ENCODE measurements at places on chromosomes 2 and 18. TPM values are rescaled to one million over a fixed set of nuclear protein-coding genes. Genes with fewer than 3 reads are reported as not detected.

GRCh38 chr2:218091746-218092145, 22.7 kb downstream of the RUFY4 start:
- H3K27ac ChIP-seq = no peak overlapping the region
- H3K27me3 ChIP-seq = peaks cover 70% of the 10 kb centered on the region
- DNase-seq = no peak
- H3K4me1 ChIP-seq = no peaks in the 10 kb centered on the region
- no peak overlapping the region for H3K4me3 ChIP-seq
- H3K36me3 ChIP-seq = no peaks in the 10 kb centered on the region

DNA sequence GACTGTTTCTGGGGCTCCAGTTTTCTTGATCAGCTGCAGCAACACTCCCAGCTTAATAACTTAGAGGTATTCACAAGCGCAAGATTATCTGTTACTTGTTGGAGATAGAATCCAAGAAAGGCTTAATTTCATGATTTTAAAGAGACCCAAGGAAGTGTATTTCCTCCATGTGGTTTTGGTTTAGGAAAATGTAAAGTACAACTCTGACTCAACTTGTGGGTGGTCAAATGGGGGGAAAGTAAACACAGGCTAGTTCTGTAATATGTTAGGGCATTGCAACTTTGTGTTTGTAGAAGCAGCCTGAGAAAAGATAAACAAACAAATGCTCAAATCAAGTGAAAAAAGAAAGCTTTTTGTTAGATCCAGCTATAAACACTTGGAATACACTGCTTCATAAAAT, 90.1 kb upstream of the COL3A1 start:
- no peak overlapping the region for H3K4me3 ChIP-seq
- DNase-seq = no peak
- no peak overlapping the region for H3K27ac ChIP-seq

GRCh38 chr18:48800876-48801727, 149.7 kb downstream of the SMAD7 start:
- no peaks in the 10 kb centered on the region for H3K27me3 ChIP-seq
- H3K36me3 ChIP-seq = peaks cover 4% of the 10 kb centered on the region
- no peak for DNase-seq
- H3K4me3 ChIP-seq = no peak overlapping the region

GRCh38 chr2:2683606-2684224, 352.6 kb upstream of the MYT1L start:
- no peak overlapping the region for H3K27ac ChIP-seq
- H3K36me3 ChIP-seq = no peaks in the 10 kb centered on the region
- H3K4me3 ChIP-seq = no peak overlapping the region
- H3K4me1 ChIP-seq = no peaks in the 10 kb centered on the region

DNA sequence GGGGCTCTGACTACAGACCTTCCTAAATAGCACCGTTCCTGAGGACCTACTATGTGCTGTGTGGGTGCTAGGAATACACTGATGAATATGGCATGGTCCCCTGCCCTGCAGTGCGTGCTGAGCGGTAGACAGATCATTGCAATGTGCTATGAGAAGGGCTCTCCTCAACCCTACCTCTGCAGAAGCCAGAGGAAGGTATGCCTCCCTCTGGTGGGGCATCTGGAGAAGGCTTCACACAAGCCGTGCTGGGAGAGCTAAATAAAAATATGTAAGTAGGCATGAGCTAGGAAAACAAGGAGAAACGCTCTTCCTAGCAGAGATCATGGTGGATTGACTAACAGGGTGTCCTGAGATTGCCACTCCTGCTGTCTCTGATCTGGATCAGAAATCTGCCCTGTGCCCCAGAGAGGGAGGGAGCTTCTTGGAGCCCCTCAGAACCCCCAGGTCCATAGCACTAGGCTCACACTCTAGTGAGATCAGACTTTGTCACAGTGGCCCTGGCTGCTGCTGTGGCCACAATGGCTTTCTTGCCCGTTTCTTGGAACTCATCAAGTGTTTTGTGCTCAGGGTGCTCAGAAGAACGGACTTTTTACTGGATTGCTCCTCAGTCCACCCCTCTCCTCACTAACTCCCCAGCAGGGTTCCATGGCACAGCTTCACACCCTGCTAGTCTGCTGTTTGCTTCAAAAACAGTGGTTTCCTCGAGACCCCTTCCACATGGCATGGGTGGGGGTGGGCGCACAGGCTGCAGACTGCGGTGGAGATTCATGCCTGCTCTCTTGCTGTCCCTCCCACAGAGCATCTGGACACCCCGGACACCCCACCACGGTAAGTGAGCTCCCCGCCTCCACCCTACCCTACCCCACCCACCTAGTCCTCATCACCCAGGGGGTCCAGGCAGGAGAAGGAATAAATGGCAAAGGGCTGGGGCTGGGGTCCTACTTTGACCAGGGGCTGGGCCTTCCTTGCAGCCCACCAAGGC, 14.2 kb downstream of the SIGLEC15 start:
- H3K36me3 ChIP-seq = peaks cover 5% of the 10 kb centered on the region
- H3K4me3 ChIP-seq = no peak overlapping the region
- peaks cover 25% of the 10 kb centered on the region for H3K4me1 ChIP-seq
- no peak overlapping the region for H3K27ac ChIP-seq

DNA sequence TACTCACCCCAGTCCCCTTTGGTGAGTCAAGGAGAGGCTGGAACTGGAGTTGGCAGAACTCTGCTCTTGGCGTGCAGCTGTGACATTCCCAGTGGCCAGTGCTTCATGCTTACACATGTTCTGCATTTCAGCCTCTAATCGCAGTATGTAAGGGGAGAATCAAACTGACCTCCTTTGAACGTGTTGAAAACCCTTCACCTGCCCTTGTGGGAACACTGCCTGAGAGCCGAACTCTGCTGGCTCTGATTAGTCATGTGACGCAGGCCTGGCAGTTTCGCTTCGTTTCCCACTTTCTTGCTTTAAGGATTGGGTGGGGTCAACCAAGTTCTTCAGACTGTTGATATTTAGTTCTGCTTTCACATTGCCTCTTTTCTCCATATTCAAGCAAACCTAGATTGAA, 173.8 kb upstream of the BCL2L11 start:
- DNase-seq = no peak
- H3K36me3 ChIP-seq = no peaks in the 10 kb centered on the region
- H3K4me1 ChIP-seq = no peaks in the 10 kb centered on the region
- no peak overlapping the region for H3K27ac ChIP-seq
- H3K27me3 ChIP-seq = peaks cover 41% of the 10 kb centered on the region

DNA sequence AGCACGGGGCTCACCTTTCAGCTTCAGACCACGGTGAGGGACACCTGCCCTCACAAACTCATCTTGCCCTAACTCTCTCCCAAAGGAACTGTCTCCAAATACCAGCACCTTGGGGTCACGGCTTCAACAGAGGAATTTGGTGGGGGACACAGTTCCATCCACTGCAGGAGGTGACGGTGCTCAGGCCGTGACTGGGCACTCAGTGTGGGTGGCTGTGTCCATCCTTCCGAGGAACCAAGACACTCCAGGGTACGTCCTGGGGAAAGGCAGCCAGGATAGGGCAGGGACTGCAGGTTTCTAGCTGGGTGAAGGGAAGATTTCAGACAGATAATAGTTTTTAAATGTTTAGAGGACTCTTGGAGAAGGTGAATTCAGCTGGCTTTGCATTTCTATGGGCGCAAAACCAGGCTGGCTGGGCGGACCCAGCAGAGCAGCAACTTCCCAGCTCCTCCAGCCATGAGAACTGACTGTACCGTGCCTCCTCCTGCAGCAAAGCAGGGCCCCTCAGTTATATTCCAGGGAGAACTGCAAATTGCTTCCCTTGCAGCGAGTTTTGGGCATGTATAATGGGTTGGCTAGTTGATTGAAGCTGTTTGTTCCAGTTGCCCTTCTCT, 23.9 kb upstream of the ALLC start:
- H3K4me3 ChIP-seq = no peak overlapping the region
- H3K27me3 ChIP-seq = peaks cover 80% of the 10 kb centered on the region
- no peak overlapping the region for H3K27ac ChIP-seq
- no peak for DNase-seq
- H3K4me1 ChIP-seq = no peaks in the 10 kb centered on the region
- no peaks in the 10 kb centered on the region for H3K36me3 ChIP-seq

DNA sequence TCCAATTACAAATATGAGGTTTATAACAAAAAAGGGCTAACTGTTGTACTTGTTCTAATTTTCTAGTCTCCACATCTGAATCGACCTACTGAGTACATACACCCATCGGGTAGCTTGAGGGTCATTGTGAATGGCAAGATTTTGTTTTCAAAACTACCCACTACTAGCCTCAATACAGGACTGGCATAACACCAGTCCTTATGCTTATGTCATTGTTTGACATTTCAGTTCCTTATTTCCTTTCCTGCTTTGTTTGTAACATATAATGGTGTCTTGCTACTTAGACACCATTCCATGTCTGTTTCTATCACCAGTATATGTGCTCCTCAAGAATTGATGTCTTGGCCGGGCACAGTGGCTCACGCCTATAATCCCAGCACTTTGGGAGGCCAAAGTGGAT, 86.0 kb downstream of the EPHA4 start:
- H3K4me3 ChIP-seq = no peak overlapping the region
- no peak overlapping the region for H3K27ac ChIP-seq
- DNase-seq = no peak
- H3K4me1 ChIP-seq = no peaks in the 10 kb centered on the region
- no peaks in the 10 kb centered on the region for H3K27me3 ChIP-seq
- no peaks in the 10 kb centered on the region for H3K36me3 ChIP-seq

DNA sequence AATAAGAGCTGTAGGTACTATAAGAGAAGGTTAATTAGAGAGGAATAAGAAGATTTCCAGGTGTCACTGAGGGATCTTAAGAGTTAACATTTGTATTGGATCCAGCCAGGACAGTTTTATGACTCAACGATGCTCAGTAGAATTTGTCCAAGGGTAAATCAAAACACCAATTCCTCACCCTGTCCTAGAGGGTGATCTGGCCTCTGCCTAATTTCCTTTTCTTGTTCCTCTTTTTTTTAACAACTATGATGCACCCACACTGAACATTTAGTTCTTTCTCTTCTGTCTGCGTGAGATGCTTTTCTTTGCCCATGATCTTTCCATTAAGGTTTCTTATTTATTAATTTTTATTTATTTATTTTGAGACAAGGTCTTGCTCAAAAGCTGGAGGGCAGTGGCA, 92.0 kb downstream of the PMS1 start:
- DNase-seq = no peak
- H3K4me1 ChIP-seq = no peaks in the 10 kb centered on the region
- H3K36me3 ChIP-seq = peaks cover 8% of the 10 kb centered on the region
- no peak overlapping the region for H3K27ac ChIP-seq
- no peak overlapping the region for H3K4me3 ChIP-seq

GRCh38 chr2:134336352-134336751, 82.5 kb downstream of the MGAT5 start:
- no peak overlapping the region for H3K27ac ChIP-seq
- H3K36me3 ChIP-seq = peaks cover 5% of the 10 kb centered on the region
- H3K4me1 ChIP-seq = no peaks in the 10 kb centered on the region
- H3K4me3 ChIP-seq = no peak overlapping the region
- H3K27me3 ChIP-seq = no peaks in the 10 kb centered on the region

DNA sequence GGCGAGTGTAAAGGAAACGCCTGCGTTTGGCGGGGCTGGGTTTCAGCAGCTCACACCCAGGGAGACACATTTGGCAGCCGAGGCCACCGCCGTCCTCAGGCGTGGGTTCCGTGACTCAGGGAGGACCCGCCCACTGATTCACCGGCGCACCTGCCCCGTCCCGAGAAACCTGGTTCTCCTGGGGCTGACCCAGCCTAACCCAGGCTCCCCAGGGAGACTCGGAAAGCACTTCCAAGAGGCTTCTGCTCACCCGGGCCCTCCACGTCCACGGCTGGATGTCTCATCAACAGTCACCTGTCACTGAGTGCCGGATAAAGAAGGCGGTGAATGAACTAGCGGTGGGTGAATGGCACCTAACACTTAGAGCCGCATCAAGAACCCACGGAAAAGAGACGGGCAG, 126.4 kb upstream of the CTDP1 start:
- H3K27ac ChIP-seq = no peak overlapping the region
- H3K27me3 ChIP-seq = no peaks in the 10 kb centered on the region
- DNase-seq = no peak
- no peak overlapping the region for H3K4me3 ChIP-seq
- no peaks in the 10 kb centered on the region for H3K4me1 ChIP-seq
- no peaks in the 10 kb centered on the region for H3K36me3 ChIP-seq

- no peak overlapping the region for H3K4me3 ChIP-seq
- no peaks in the 10 kb centered on the region for H3K36me3 ChIP-seq
- no peaks in the 10 kb centered on the region for H3K4me1 ChIP-seq
- no peak for DNase-seq
- H3K27ac ChIP-seq = no peak overlapping the region
These were observed 244.8 kb upstream of the COPS8 start for GRCh38 chr2:236840857-236841256.

GRCh38 chr2:2856723-2857415, 520.7 kb downstream of the EIPR1 start:
- H3K27ac ChIP-seq = no peak overlapping the region
- H3K4me3 ChIP-seq = no peak overlapping the region
- no peak for DNase-seq
- H3K4me1 ChIP-seq = no peaks in the 10 kb centered on the region
- H3K27me3 ChIP-seq = no peaks in the 10 kb centered on the region

GRCh38 chr18:67007085-67007484, 403.2 kb upstream of the CDH19 start:
- H3K27me3 ChIP-seq = no peaks in the 10 kb centered on the region
- H3K36me3 ChIP-seq = no peaks in the 10 kb centered on the region
- no peak for DNase-seq

DNA sequence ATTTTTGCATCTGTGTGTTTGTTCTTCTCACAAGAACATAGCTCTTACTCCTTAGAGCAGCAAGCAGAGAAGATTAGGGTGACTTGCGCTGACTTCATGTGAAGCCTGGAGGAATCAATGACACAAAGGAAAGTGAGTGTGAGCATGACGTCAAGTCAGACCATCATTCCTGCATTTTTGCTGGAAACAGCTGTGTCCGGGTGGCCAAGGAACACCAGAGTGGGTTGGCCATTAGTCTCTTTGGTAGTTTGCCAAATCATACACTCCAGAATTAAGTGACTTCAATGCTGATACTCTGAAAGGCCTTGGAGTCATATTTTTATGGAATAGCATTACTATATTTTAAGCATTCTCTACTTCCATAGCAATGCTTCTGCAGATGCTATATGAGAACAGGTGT, 597.2 kb downstream of the DCDC2C start:
- no peak overlapping the region for H3K4me3 ChIP-seq
- no peaks in the 10 kb centered on the region for H3K4me1 ChIP-seq
- H3K36me3 ChIP-seq = no peaks in the 10 kb centered on the region
- no peaks in the 10 kb centered on the region for H3K27me3 ChIP-seq

DNA sequence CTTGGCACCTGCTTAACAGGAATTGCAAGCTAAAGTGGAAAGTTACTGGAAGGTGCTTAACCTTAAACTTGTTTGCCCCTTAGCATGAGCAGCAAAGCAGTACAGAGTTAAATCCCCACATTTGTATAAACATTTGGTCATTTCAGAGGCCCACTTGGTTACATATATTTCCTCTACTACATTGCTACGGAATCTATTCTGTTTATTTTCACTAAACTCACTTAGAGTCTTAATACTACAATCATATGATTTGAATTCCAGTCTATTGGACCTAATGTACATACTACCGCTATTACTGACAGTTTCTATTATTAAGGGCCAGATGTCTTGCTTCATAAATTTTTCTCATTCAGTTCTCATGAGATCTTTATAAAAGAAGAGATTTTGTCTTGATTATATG, 1294.0 kb downstream of the LRP1B start:
- H3K4me1 ChIP-seq = no peaks in the 10 kb centered on the region
- no peaks in the 10 kb centered on the region for H3K27me3 ChIP-seq
- H3K4me3 ChIP-seq = no peak overlapping the region
- DNase-seq = no peak
- H3K27ac ChIP-seq = no peak overlapping the region

COA5 gene
- 27.8 TPM for total RNA-seq

CIB4 gene
- not detected for total RNA-seq

RBM44 gene
- total RNA-seq = 1.0 TPM

CNDP1 gene
- total RNA-seq = not detected

NTSR2 gene
- total RNA-seq = not detected

KIF5C gene
- 2.9 TPM for total RNA-seq

FMNL2 gene
- 46.5 TPM for total RNA-seq

LYG2 gene
- total RNA-seq = not detected
